ENCODE measurements at places on chromosomes 5 and 9.

DNA sequence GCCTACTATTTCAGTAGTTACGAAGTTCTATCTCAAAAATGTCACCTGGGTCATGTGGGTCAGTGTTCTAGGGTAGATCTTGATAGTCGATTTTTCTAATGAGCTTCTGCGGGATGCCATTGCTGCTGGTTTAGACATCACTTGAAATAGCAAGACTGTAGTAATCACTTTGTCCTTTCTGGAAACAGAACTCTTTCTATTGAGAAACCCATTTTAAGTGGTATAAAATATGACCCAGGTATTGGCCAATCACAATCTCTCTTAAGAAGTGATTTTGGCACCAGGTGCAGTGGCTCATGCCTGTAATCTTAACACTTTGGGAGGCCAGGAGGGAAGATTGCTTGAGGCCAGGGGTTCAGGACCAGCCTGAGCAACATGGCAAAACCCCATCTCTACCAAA, 17.6 kb downstream of the ARRDC3 start:
- DNase-seq: no peak

DNA sequence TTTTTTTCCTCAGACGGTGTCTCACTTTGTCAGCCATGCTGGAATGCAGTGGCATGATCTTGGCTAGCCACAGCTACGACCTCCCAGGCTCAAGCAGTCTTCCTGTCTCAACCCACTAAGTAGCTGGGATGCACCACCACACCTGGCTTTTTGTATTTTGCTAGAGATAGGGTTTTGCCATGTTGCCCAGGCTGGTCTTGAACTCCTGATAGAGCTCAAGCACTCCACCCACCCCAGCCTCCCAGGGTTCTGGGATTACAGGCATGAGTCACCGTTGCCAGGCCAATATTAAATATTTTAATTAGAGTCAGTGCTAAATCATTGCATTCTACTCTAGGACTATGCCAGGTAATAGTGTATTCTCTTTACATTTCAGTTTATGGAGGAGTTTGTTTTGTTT, 41.5 kb downstream of the UBE2R2 start:
- DNase-seq: no peak

- no peak for DNase-seq
Measured at GRCh38 chr9:136855461-136856078, 3.4 kb downstream of the MAMDC4 start.

DNA sequence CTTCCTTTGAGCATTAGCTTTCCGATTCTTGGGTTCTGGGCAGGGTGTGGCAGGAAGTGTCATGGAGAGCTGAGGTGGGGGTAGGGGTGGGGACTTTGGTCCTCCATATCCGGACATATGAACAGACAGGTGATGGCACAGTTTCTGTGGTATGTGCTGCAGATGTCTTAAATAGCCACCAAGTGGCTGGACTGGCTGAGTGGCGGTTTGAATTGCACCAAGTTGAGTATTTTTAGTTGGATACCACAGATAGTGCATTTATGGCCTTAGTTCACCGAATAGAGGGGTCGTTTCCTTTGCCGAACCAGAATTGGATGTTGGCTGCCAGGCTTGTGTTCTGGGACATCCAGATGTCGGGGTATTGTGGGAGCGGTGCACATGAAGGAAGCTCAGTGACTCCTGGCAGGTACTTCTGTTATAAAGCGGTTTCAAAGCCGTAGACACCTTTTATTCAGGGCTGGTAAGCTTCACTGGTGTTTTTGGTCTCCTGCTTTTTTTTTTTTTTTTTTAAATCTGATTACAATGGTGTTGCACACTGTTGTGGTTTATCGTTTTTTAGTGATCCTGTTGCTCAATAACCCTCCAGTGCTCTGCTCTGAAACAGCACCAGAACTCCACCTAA, 15.1 kb upstream of the TNFAIP8 start:
- peak; percentile 25 for DNase-seq

GRCh38 chr9:86659413-86660046, 287.8 kb downstream of the GAS1 start:
- DNase-seq: no peak

- no peak for DNase-seq
Measured at GRCh38 chr5:52893105-52893504, 96.0 kb upstream of the ITGA2 start.

- no peak for DNase-seq
Measured at GRCh38 chr9:9746826-9747225, 866.0 kb downstream of the PTPRD start.

GRCh38 chr5:54552446-54552845, 34.9 kb downstream of the SNX18 start:
- no peak for DNase-seq

DNA sequence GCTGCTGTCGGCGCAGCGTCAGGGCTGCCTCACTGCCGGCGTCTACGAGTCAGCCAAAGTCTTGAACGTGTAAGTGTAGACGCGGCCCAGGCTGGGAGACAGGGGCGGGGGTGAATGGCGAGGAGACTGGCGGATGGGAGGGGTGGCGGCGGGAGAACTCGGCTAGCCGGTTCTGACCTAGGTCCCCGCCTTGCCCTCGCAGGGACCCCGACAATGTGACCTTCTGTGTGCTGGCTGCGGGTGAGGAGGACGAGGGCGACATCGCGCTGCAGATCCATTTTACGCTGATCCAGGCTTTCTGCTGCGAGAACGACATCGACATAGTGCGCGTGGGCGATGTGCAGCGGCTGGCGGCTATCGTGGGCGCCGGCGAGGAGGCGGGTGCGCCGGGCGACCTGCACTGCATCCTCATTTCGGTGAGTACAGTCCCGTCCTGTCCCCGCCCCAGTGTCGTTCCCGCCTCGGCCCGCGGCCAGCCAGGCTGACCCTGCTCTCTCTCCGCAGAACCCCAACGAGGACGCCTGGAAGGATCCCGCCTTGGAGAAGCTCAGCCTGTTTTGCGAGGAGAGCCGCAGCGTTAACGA, 745 bp downstream of the GADD45G start:
- DNase-seq: peak; percentile 39

- no peak for DNase-seq
Measured at GRCh38 chr5:92741906-92742305, 839.1 kb downstream of the NR2F1-AS1 start.

DNA sequence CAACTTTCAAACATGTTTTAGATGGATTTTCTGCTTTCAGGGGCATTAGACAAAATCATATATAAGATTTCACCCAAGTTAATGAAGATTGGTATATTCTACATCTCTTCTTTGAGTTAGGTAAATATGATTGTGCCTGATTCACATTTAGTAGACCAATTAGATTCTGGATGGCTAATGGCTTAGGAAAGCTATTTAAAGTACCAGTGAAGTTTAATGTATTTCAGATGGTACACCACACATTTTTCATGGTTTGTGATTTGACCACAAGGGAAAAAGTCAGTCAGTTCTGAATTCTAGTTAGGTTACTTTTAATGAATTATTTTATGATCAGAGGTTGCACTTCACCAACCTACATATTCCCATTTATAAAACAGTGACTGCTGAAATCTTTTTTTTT, 409.7 kb downstream of the ADGRV1 start:
- no peak for DNase-seq

DNA sequence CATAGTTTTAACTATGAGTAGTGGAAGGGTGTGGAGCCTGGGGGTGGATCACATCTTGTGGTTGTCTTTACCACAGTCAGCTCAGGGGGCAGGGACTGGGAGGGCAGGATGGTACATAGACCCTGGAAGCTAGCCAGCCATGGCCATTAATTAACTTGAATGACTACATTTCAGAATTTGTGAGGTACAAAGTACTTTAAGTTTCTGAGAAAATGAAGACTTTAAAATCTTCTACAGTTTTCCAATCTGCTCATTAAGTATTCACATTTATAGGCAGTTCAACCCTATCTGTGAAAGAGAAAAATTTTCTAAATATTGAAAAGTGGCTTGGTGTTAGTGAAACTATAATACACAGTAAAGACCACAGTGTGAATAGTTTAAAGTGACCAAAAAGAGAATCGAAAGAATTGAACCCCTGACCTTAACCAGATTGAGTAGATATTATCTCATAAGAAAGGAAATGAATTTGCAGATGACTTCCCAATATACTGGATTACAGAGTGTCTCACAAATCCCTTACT, 234.2 kb upstream of the MEF2C start:
- DNase-seq: no peak

GRCh38 chr5:136055612-136056309, 27.0 kb downstream of the TGFBI start:
- DNase-seq: no peak

DNA sequence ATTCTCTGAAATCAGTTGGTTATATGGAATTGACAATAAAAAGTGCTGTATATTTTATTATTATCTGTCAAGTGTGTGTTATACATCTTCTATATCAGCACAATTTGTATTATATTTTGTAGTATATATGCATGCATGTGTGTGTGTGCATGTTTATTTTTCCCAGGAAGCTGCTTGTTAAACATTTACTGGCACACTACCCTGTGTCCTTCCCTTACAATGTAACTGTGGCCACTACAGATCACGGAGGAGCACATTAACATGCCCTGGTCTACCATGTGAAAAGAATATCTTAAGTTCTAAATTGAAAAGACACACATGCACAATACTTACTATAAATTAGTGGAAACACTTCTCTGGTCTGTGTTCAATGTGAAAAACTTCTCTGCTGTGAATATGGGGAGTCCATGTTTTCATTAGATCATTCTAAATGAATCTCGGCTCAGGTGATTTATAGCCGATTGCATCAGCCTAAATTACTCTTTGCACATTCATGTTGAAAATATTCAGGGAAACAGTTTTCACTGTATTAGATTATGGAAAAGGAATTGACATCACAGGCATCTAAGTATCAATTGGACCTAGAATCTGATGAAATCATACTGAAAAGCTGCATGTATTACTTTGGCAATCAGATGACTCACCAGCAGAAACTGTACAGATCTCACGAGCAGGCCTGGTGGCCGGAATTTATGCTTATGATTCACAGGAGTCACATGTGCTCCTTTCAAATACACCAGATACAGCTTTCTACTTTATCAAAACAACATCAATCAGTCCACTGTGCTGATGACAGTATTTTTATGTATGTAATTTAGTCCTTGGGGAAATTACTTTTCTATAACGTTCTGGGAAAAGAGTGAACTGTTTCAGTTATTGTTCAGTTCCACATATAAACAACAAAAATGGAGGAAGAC, 39.4 kb downstream of the LURAP1L start:
- DNase-seq: no peak

GRCh38 chr9:19030899-19031298, 2.1 kb downstream of the SAXO1 start:
- DNase-seq: no peak

DNA sequence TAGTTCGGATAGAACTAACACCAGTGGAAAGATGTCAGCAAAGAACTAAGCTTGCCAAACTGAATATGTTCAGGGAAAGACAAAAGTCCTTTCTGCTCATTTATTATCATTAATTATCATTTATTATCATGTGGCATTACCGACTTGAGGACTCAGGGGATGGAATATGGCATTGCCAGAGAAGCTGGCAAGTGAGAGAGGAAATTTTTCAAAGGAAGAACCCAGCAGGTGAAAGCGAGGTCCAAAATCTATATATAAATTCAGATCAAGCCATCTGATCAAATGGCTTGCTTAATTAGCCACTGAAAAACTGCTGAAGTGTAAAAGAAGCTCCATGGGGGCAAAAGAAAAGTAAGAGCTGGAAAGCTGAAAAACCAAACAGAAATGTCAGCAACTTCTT, 1049.6 kb upstream of the SEMA6A start:
- DNase-seq: no peak

GRCh38 chr9:98002808-98003207, 19.7 kb downstream of the ANP32B start:
- DNase-seq: no peak

- DNase-seq: no peak
Measured at GRCh38 chr5:173706700-173707099, 90.2 kb upstream of the BOD1 start.

- DNase-seq: no peak
Measured at GRCh38 chr9:132230605-132231004, 68.7 kb downstream of the NTNG2 start.

DNA sequence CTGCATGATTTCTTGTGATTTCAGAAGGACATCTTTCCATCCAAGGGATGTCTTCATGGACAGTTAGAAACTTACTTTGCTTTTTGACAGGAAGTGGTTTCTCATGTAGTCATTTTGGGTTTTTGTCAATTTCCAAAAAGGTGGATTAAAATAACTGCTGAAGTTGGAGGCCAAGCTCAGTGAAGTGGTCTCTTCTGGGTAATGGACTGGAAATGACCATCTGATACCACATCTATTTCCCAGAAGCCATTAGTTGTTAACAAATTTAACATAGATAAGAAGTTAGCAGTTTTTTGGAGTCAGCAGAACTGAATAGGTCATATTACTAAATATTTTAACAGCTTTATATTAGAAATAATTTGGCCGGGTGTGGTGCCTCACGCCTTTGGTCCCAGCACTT, 86.2 kb upstream of the MYO10 start:
- DNase-seq: no peak

DNA sequence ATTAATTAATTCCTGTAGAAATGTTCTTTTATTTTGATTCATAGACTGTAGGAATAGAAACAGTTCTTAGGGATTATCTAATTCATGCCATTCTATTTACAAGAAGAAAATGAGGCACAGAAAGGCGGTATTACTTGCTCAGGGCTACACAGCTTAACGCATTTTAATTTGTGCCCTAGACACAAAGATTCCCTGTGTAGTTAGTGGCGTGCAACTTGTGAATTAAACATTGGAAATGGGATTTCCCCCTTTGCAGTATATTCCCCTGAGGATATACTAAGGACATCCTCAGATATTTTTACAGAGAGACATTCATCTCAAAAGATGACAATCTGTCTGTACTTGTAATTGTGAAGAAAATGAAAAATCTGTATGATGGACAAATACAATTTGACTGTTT, 108.1 kb downstream of the SGCD start:
- no peak for DNase-seq

DNA sequence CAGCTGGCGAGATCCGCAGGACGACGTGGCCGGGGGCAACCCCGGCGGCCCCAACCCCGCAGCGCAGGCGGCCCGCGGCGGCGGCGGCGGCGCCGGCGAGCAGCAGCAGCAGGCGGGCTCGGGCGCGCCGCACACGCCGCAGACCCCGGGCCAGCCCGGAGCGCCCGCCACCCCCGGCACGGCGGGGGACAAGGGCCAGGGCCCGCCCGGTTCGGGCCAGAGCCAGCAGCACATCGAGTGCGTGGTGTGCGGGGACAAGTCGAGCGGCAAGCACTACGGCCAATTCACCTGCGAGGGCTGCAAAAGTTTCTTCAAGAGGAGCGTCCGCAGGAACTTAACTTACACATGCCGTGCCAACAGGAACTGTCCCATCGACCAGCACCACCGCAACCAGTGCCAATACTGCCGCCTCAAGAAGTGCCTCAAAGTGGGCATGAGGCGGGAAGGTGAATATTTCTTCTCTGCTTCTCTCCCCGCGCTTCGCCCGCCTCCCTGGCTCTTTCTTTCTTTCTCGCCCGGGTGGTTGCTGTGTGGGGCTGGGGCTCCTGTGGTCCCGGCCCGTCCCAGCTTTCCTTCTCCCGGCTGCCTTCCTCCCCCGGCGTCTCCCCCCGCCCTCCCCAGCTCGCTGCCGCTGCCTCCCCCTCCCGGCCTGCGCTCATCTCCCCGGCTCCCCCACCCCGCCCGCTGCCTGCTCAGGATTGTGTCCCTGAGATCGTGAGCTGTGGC, 2.2 kb downstream of the NR2F1 start:
- DNase-seq: no peak

- no peak for DNase-seq
Measured at GRCh38 chr9:95065224-95065623, 252.3 kb downstream of the FANCC start.
